ENCODE measurements at places on chromosomes 13 and 19. TPM values are rescaled to one million over a fixed set of nuclear protein-coding genes. Genes with fewer than 3 reads are reported as not detected.

LPAR2 gene
- total RNA-seq: 49.5 TPM

DNA sequence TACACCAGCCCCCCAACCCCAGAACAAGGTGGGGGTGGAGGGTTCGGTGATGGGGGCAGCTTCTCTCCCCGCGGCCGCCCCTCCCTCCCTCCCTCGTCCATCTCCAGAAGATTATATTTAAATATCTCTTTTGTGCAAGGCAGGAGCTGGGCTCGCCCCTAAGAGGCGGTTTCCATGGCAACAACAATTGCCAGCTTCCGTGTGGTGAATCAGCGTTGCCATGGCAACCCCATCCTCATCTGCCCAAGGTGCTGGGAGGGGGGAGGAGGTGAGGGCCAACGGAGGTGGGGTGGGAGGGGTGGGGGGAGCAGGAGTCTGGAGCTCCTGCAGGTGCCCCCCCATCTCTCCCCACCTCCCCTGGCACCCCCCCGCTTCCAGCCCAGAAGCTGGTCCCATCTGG lies 46.4 kb downstream of the CELF5 start:
- no peak overlapping the region for H3K27ac ChIP-seq
- peak; percentile 53 for DNase-seq
- no peaks in the 10 kb centered on the region for H3K27me3 ChIP-seq
- no peak overlapping the region for H3K4me3 ChIP-seq
- peaks cover 5% of the 10 kb centered on the region for H3K36me3 ChIP-seq
- no peaks in the 10 kb centered on the region for H3K4me1 ChIP-seq

- H3K27me3 ChIP-seq: no peaks in the 10 kb centered on the region
- H3K4me3 ChIP-seq: no peak overlapping the region
- H3K4me1 ChIP-seq: no peaks in the 10 kb centered on the region
- H3K36me3 ChIP-seq: no peaks in the 10 kb centered on the region
- peak; percentile 38 for DNase-seq
Measured at GRCh38 chr13:73661687-73662425, 472.3 kb downstream of the KLF12 start.

DNA sequence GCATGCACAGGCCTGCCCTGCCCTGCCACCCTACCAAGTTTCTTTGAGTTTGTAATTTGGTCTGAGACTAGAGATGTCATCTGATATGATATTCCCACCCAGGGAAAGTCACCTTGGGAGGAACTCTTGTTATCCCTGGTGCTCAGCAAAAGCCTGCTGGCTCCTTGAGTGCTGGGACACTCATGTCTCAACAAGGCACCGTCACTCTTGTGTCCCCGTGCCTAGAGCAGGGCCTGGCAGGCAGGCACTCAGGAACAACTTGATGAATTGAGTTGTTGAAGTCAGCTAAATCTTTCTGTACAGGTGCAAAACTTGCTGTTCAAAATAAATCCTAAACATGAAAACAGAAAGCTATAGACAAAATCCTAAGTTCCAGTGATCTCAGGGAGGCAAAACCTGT lies 345.4 kb downstream of the KCNRG start:
- H3K36me3 ChIP-seq: no peaks in the 10 kb centered on the region
- DNase-seq: no peak
- no peak overlapping the region for H3K4me3 ChIP-seq
- H3K4me1 ChIP-seq: no peaks in the 10 kb centered on the region
- H3K27me3 ChIP-seq: no peaks in the 10 kb centered on the region
- no peak overlapping the region for H3K27ac ChIP-seq

DNA sequence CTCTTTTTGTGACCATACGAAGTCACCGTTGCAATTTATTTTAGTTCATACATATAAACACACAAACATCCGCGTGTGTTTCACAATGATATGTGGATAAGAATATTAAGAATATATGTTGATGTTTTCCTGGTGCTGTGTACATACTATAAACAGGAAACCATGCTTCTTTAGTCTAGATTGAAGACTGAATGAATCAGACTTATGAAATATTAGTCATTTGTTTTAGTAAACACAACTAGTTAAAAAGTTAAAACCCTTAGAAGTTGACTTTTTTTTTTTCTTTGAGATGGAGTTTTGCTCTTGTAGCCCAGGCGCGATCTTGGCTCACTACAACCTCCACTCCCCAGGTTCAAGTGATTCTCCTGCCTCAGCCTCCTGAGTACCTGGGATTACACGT lies 257.7 kb downstream of the DACH1 start:
- H3K36me3 ChIP-seq: no peaks in the 10 kb centered on the region
- no peak overlapping the region for H3K4me3 ChIP-seq
- H3K4me1 ChIP-seq: no peaks in the 10 kb centered on the region

DNA sequence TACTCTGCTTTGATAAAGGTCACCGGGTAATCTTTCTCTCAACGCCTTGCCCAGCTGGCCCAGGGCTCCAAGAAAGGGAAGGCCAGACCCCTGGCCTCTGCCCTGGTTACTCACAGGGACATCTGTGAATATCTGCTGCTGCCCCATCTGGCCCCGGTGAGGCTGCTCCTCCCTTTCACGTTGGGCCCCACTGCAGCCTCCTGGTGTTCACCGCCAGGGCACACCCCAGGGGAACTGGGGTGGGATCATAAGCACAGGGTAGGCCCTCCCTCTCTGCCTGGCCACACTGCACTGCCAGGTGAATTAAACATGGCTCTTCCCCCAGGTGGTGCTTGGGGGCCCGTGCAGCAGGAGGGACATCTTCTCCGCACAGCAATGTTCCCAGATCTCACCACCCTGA lies 12.7 kb downstream of the LAIR1 start:
- no peaks in the 10 kb centered on the region for H3K36me3 ChIP-seq
- no peak overlapping the region for H3K27ac ChIP-seq
- H3K4me3 ChIP-seq: no peak overlapping the region

NUFIP1 gene
- 17.1 TPM for total RNA-seq

GRCh38 chr13:28792992-28793391 lies 27.1 kb upstream of the MTUS2 start:
- no peak overlapping the region for H3K27ac ChIP-seq
- no peaks in the 10 kb centered on the region for H3K27me3 ChIP-seq
- no peak for DNase-seq
- peaks cover 2% of the 10 kb centered on the region for H3K4me1 ChIP-seq

DNA sequence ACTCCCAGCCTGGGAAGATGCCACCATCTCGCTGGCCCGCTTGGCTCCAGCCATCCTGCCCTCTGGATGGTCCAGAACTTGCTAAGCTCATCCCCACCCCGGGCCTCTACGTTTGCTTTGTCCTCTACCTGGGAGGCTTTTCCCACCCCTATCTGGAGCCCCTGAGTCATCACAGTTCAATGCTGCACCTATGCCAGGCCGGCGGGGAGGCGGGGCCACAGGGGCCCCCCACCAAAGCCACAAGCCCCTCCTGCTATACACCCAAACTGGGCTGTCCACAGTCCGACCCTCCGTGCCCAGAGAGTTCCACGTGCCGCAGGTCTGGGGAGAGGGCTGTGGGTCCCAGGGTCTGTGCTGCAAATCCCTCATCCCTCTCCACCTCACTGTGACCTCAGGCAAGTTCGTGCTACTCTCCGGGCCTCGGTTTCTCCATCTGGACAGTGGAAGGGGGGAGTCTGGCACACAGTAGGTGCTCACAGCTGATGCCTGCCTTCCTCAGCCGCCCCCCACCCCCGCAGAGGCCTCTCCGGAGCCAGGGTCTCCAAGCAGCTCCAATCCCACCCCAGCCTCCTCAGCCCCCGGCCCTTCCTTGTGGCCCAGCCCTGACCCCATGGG lies 1.9 kb upstream of the TCF3 start:
- H3K27me3 ChIP-seq: no peaks in the 10 kb centered on the region
- no peaks in the 10 kb centered on the region for H3K4me1 ChIP-seq
- H3K36me3 ChIP-seq: peaks cover 9% of the 10 kb centered on the region

MAST1 gene
- total RNA-seq: 11.8 TPM

- no peak overlapping the region for H3K4me3 ChIP-seq
- DNase-seq: no peak
- no peaks in the 10 kb centered on the region for H3K27me3 ChIP-seq
- no peaks in the 10 kb centered on the region for H3K36me3 ChIP-seq
Measured at GRCh38 chr13:87444135-87444534, 227.0 kb upstream of the SLITRK5 start.

C19orf67 gene
- total RNA-seq: 0.39 TPM

GRCh38 chr13:61410669-61411297 lies 4.9 kb downstream of the PCDH20 start:
- H3K27ac ChIP-seq: no peak overlapping the region
- DNase-seq: no peak
- no peaks in the 10 kb centered on the region for H3K36me3 ChIP-seq
- H3K4me3 ChIP-seq: no peak overlapping the region
- H3K27me3 ChIP-seq: peaks cover 12% of the 10 kb centered on the region

SLC25A41 gene
- total RNA-seq: 0.42 TPM

GRCh38 chr13:108176685-108177274 lies 38.6 kb downstream of the LIG4 start:
- H3K27ac ChIP-seq: no peak overlapping the region
- H3K36me3 ChIP-seq: no peaks in the 10 kb centered on the region
- no peaks in the 10 kb centered on the region for H3K4me1 ChIP-seq
- no peak overlapping the region for H3K4me3 ChIP-seq

GRCh38 chr19:10085641-10086590 lies at the start of gene SHFL:
SHFL (plus strand) TSS chr19:10086317; CDS start chr19:10086428, 111 bp downstream.
- H3K27ac ChIP-seq: no peak within 1 kb of the TSS
- no peaks in the 10 kb centered on the region for H3K4me1 ChIP-seq
- peaks cover 4% of the 10 kb centered on the region for H3K36me3 ChIP-seq
- DNase-seq: peak; percentile 65

DNA sequence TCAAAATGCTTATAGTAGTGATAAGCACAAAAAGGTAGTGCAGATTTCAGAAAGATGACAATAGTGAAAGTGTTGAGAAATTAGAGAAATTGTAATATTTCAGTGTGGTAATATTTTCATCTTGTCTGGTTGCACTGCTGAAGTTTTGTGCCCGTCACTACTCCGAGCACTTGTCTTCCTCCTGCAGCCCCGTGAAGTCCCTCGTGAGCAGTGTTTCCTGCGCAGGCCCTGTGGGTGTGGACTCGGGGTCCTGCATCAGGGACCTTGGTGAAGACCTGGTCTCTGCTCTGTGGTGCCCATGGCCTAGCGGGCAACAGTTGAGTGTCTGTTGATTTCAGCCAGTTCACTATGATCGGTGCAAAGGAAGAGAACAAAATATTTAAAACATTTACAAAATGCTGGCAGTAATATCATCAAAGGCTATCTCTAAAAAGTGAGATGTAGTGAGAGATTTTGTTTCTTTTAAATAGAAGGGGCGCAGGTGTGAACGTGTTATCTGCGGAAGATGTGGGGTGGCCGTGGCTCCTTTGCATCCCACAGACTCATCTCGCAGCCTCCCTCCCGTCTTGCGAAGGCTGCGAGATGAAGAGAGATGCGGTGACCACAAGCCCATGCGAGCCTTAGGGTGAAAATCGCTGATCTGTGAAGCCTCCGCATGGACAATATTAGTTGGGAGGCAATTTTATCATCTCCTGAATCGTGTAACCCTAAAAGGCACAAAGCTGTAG lies 27.7 kb upstream of the DCUN1D2 start:
- no peak overlapping the region for H3K27ac ChIP-seq
- no peak overlapping the region for H3K4me3 ChIP-seq
- H3K27me3 ChIP-seq: no peaks in the 10 kb centered on the region
- DNase-seq: no peak
- H3K4me1 ChIP-seq: no peaks in the 10 kb centered on the region

FOXA3 gene
- 24.9 TPM for total RNA-seq

DNA sequence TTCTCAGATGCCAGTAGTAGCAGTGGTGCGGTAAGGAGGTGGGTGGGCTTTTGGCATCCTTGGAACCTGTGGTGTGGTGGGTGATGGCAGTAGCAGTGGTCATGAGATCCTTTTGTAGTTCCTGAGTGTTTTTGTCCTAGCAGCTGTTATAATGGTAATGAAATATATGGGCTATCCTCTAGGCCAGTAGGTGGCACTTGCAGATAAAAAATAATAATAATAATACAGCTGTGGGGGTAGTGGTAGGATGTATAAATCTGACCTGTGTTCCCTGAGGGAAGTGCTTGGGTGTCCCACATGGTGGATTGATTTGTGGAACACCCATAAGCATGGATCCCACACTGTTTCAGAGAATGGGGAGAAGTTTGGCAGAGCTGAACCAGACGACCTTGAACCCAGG lies 334.0 kb downstream of the SLITRK5 start:
- no peak overlapping the region for H3K27ac ChIP-seq
- no peaks in the 10 kb centered on the region for H3K4me1 ChIP-seq
- no peak for DNase-seq
- no peaks in the 10 kb centered on the region for H3K36me3 ChIP-seq

GRCh38 chr13:73231471-73231870 lies 172.7 kb downstream of the KLF5 start:
- no peaks in the 10 kb centered on the region for H3K27me3 ChIP-seq
- no peaks in the 10 kb centered on the region for H3K36me3 ChIP-seq
- no peaks in the 10 kb centered on the region for H3K4me1 ChIP-seq
- no peak for DNase-seq

GRCh38 chr13:21069561-21070004 lies 8.2 kb upstream of the LATS2 start:
- H3K27me3 ChIP-seq: no peaks in the 10 kb centered on the region
- no peaks in the 10 kb centered on the region for H3K36me3 ChIP-seq
- H3K27ac ChIP-seq: no peak overlapping the region
- peaks cover 2% of the 10 kb centered on the region for H3K4me1 ChIP-seq
- H3K4me3 ChIP-seq: no peak overlapping the region

DNA sequence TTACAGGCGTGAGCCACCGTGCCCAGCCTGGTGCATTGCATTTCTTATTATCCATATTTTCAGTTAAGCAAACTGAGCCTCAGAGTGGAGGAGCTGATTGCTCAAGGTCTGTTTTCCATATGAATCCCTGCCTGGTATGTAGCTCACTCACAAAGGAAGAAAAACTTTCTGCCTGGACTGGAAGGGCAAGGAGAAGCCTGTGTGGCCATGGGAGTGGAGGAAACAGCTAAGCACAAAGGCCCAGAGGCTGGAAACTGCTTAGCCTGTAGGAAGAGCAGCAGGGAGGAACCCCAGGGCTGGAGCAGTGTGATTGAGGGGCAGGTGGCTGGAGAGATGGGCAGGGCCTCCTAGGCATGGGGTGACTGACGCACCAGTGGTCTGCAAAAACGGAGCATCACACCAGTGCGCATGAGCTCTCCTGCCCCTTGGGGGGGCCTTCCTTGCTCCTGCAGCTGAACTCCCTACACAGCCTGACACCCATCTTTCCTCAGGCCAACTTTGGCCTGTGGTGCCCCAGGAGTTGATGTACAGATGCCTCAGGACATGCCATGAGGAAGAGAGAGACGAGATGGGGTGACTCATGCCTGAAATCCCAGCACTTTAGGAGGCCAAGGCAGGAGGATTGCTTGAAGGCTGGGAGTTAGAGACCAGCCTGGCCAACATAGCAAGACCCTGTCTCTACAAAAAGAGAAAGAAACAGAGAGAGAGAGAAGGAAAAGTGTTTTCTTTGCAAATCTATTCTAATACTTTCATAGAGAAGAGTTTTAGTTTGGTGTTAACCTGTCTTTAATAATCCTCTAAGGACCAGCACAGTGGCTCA lies 2.8 kb upstream of the HNRNPM start:
- peaks cover 14% of the 10 kb centered on the region for H3K36me3 ChIP-seq
- peak; percentile 70 for DNase-seq
- H3K4me3 ChIP-seq: peak overlapping the region; percentile 50

- no peak overlapping the region for H3K4me3 ChIP-seq
- H3K27ac ChIP-seq: no peak overlapping the region
- H3K36me3 ChIP-seq: 0 out of 2 replicates have a peak, but pooled peaks cover 4% of the 10 kb centered on the region
- H3K27me3 ChIP-seq: no peaks in the 10 kb centered on the region
- H3K4me1 ChIP-seq: no peaks in the 10 kb centered on the region
- peak; percentile 46 for DNase-seq
Measured at GRCh38 chr13:89695343-89696257, 1651.9 kb upstream of the MIR17HG start.
